ENCODE measurements at places on chromosomes 4 and X. TPM values are rescaled to one million over a fixed set of nuclear protein-coding genes. Genes with fewer than 3 reads are reported as not detected.

The PPEF2 gene
- 0.13 TPM for total RNA-seq

The CT55 gene
- total RNA-seq = not detected

The MMRN1 gene
- 2.3 TPM for total RNA-seq

The MAOB gene
- total RNA-seq = 31.2 TPM

The TCEAL5 gene
- not detected for total RNA-seq

The OTUD6A gene
- total RNA-seq = not detected

The DGAT2L6 gene
- total RNA-seq = not detected

The GAGE13 gene
- total RNA-seq = not detected

The C4orf33 gene
- total RNA-seq = 1.9 TPM

The SPRY1 gene
- 32.8 TPM for total RNA-seq

The NPY5R gene
- not detected for total RNA-seq

The FGG gene
- not detected for total RNA-seq

The HPSE gene
- total RNA-seq = 0.05 TPM

The RHOXF1 gene
- total RNA-seq = not detected

The PLP1 gene
- 2.2 TPM for total RNA-seq

The NFKB1 gene
- total RNA-seq = 23.1 TPM

The LDB2 gene
- 20.0 TPM for total RNA-seq

The NPY2R gene
- not detected for total RNA-seq

The HGFAC gene
- total RNA-seq = 0.20 TPM

The ASB9 gene
- 1.7 TPM for total RNA-seq

The PRR32 gene
- not detected for total RNA-seq

The BBS7 gene
- 11.1 TPM for total RNA-seq

The GPRIN3 gene
- 1.6 TPM for total RNA-seq

The IL2RG gene
- not detected for total RNA-seq

The GAK gene
- total RNA-seq = 43.4 TPM

The ITIH6 gene
- not detected for total RNA-seq

The MAGEA9B gene
- total RNA-seq = not detected

The VCX gene
- total RNA-seq = not detected

The ENOX2 gene
- total RNA-seq = 7.9 TPM

The BBS12 gene
- 0.61 TPM for total RNA-seq

The GPM6B gene
- total RNA-seq = 3.5 TPM

The USP17L11 gene
- not detected for total RNA-seq

The OPHN1 gene
- 6.2 TPM for total RNA-seq

The TLR3 gene
- 2.5 TPM for total RNA-seq

The SLBP gene
- 17.0 TPM for total RNA-seq

The PGM2 gene
- 2.5 TPM for total RNA-seq

The SPANXA1 gene
- total RNA-seq = not detected

The RIPPLY1 gene
- total RNA-seq = not detected

The TSPAN7 gene
- 288 TPM for total RNA-seq

The MAGEB10 gene
- not detected for total RNA-seq

The AADAT gene
- 0.92 TPM for total RNA-seq

The FREM3 gene
- not detected for total RNA-seq

The PHF8 gene
- 7.2 TPM for total RNA-seq

The NPY1R gene
- 1.2 TPM for total RNA-seq

The ZC4H2 gene
- 0.70 TPM for total RNA-seq

The ADH1A gene
- total RNA-seq = not detected

The TMPRSS11B gene
- not detected for total RNA-seq

The SLC10A4 gene
- 0.33 TPM for total RNA-seq

The NLRP2B gene
- total RNA-seq = 0.36 TPM

The NOA1 gene
- 24.1 TPM for total RNA-seq

The SSX2B gene
- total RNA-seq = not detected

The TREX2 gene
- 0.18 TPM for total RNA-seq

The TMEM185A gene
- 8.4 TPM for total RNA-seq

The PPARGC1A gene
- 55.9 TPM for total RNA-seq

The ARMCX2 gene
- 5.9 TPM for total RNA-seq

The UGT2A1 gene
- not detected for total RNA-seq

The FAM47E gene
- total RNA-seq = 3.1 TPM

Measured in gastrocnemius medialis (tissue), 4 donors.